ENCODE measurements at places on chromosomes 2 and 18.

GRCh38 chr2:47150175-47150574 is 4.9 kb downstream of the STPG4 start:
- DNase-seq, result no peak

- no peak for DNase-seq
Observed at GRCh38 chr2:233600386-233600785, 17.0 kb upstream of the UGT1A8 start.

DNA sequence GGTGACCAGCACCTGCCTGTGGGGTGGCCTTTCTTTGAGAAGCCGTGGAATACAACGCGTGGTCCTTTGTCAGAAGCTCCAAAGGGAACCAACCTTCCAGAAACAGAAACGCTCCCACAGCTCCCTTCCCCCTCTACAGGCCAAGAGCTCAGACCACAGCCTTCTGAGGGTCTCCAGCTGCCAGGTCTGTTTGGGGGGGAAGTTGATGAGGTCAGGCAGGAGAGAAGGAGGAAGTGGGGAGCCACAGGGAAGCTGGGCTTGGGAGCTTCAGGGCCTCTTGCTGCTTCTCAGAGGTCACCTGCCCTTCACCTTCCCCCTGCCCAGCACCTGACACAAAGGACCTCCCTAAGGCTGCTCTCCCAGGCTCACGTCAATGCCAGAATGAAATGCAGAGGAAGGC is 287.7 kb upstream of the ID2 start:
- DNase-seq, result no peak

GRCh38 chr2:237059155-237059875 is 26.4 kb upstream of the COPS8 start:
- DNase-seq, result no peak

- no peak for DNase-seq
Observed at GRCh38 chr2:183242937-183243336, 118.7 kb downstream of the NUP35 start.

- no peak for DNase-seq
Observed at GRCh38 chr2:56108806-56109205, 75.0 kb upstream of the CCDC85A start.

DNA sequence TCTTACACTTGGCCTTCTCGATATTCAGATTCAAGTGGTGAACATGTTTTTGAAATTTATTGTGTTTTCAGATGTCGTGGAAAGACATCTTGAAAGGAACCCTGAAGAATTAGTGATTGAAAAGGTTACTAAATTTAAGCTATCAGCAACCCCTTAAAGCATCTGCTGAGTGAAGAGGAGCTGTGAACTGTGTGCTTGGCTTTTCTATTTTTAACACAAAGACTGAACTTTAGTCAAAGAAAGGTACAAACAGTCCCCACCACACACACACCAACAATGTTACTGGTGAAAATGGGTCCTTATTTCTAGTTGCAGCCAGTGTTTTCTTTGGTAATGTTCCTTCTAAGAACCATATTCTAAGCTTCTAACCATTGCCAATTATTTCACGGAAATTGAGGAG is 95.1 kb downstream of the CYRIA start:
- DNase-seq, result no peak

DNA sequence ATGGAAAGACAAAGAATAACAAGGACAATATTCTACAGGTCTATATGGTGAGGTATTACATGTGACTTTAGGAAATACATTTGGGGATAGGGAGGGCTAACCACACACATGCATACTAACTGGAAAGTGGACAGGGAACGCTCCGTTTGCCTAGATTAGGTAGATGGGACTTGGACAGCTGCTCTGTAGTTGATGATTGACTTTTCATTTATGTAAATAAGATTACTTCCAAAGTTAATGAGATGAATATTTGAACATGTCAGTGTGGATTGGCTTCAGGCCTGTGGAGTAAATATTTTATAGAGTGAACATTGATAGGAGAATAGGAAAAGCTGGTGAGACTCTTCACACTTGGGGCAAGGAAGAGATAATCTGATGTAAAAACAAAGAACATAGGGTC is 142.0 kb downstream of the NCK2 start:
- DNase-seq, result no peak

DNA sequence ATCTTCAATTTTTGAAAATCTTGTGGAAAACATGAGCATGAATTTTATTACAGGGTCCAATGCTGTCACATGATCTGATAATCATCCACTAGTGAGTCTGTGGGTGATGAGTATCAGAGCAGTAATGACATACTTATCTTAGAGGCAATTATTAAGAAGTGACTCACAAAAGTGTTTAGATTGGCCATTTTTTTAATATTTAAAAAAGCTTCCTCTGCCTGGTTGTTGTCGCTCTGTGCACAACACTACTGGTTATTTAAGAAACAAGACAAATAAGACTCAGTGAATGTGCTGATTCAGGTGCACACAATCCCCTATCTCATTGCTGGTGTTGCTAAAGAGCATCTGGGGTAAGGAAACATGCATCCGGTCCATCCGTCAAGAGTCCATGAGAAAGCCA is 665.8 kb upstream of the ZEB2 start:
- DNase-seq, result no peak

DNA sequence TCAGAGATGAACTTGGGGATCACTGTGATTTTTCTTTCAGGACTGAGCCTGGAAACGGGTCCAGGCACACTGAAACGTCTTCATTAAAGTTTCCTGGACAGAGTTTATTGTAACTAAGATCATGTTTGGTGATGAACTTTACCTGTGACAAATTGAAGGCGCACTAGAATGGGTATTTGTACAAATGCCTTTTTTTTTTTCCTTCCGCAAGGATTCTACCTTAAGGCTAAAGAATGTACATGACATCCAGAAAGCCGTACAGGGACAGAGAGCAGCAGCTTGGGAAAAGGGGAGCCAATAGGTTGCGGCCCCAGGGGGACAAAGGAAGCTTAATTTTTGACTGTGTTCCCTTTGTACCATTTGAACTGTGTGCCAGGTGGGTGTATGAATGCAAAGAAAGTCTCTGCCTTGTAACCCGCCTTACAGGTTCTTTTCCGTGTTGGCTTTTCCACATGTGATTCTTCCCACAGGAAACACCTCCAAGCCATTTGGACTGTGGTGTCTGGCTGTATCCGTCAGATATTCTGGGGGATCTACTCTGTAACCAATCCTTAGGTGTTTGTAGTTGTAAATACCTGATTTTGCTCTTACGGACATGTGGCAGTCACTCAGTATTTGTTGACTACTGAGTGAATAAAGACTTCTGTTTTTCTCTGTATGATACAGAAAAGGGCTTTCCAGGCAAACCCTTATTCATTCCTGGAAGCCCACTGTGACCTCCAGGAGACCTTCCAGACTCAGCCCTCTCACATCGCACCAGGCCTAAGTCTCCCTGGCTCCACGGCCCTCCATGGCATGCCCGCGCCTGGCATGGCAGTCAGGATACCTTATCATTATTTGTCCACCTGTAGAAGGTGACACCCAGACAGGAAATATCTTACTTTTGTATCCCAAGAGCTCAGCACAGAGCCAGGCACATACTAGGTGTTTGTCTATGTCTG is 1.1 kb downstream of the LRRFIP1 start:
- DNase-seq, result peak; percentile 62

GRCh38 chr2:172555272-172555521 is 693 bp upstream of the PDK1 start:
- no peak for DNase-seq

DNA sequence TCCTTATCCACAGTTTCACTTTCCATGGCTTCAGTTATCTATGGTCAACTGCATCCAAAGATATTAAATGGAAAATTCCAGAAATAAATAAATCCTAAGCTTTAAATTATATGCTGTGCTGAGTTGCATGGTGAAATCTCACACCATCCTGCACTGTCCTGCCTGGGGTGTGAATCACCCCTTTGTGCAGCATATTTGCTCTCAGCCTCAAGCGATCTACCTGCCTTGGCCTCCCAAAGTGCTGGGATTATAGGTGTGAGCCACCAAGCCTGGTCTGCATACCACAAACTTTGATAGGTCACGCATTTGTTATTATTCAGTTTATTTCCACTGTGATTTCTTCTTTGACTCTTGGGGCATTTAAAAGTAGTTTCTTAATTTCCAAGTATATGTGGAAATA is 117.2 kb downstream of the SPIRE1 start:
- DNase-seq, result no peak

DNA sequence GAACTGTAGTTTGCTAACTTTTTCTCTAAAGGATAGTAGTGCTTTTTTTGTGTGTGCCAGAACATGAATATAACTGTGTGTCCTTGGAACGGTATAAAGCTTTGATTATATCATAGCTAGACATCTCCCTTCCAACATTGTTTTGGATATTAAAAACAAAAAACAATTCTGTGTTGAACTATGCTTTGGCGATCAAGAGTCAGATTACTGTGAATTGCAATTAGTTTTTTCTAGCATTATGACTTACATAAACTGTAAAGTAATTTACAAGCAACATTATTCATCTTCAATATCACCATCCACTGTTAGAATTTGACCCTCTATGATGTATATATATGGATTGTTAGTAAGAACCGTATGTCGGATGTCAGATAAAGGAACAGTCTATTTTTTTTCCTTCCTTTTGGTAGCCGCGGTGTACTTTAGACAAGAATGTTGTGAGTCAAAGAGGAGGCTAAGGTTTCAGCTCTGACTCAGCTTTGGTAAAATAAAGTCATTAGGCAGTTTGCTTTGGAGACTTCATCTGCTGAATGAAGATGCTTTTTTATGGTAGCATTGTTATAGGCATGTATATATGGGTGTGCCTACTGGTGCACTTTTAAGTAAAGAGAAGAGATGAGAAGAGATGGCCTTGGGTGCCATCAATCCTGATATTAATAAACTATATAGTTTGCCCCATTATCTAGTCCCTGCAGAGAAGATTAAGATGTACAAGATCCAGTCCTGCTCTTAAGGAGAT is 76.4 kb downstream of the LTBP1 start:
- DNase-seq, result no peak

- no peak for DNase-seq
Observed at GRCh38 chr2:152766928-152767327, 48.5 kb downstream of the ARL6IP6 start.

DNA sequence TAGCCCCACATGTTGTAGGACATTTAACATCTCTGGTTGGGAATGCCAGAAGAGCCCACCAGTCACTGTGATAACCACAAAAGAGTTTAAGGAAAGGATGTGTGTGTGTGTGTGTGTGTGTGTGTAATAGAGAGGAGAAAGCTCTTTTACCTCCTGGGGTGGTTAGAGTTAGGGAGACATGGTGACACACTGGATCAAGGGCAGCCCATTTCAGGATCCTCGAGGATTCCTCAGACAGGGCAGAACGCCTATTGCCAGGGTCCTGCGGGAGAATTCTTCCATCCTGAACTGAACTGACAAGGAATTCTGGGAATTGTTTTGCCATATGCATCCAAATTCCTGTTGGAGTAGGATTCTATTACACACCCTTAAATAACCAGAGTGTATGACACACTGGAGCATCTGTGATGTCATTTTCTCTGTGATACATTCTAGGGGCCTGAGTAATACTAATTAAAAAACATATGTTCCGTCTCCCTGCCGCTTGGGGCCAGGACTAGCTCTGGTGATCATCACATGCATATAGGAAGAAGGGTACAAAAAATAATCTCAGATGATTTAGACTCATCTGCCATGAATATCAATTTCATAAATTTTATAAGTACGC is 156.4 kb upstream of the MMADHC start:
- no peak for DNase-seq

GRCh38 chr2:208671284-208671683 is 264.7 kb downstream of the PTH2R start:
- DNase-seq, result no peak

DNA sequence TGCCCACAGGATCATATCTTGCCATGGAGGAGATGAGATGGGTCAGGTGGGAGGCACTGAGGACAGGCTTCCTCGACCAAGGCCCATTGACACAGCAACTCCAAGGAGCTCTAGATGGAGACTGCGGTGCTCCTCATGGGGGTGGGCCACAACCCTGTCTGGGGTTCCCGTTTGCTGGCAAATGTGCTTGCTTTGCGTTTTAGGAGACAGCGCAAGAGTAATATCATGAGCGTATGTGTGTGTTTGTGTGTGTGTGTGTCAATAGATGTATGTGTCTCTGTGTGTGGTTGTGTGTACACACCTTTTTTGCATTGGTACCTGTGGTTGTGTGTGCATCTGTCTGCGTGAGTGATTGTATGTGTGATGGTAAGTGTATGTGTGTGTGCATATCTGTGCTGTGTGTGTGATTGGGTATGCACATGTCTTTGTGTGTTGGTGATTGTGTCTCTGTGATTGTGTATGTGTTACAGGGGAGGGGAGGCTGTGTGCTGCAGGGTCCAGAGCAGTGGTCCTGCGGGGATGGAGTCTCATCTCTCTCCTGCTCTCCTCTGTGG is 4.4 kb downstream of the FBLN7 start:
- DNase-seq, result no peak

- DNase-seq, result no peak
Observed at GRCh38 chr2:179263015-179263414, 1.6 kb downstream of the SESTD1 start.

- no peak for DNase-seq
Observed at GRCh38 chr2:70080610-70081200, 6.6 kb upstream of the PCBP1 start.

- DNase-seq, result no peak
Observed at GRCh38 chr2:27854229-27854862, 35.8 kb downstream of the RBKS start.

- no peak for DNase-seq
Observed at GRCh38 chr18:58859907-58860306, 4.8 kb upstream of the ZNF532 start.

GRCh38 chr2:133642791-133643191 is 74.5 kb upstream of the NCKAP5 start:
- no peak for DNase-seq

- no peak for DNase-seq
Observed at GRCh38 chr18:63098018-63098981, 221.3 kb downstream of the BCL2 start.

DNA sequence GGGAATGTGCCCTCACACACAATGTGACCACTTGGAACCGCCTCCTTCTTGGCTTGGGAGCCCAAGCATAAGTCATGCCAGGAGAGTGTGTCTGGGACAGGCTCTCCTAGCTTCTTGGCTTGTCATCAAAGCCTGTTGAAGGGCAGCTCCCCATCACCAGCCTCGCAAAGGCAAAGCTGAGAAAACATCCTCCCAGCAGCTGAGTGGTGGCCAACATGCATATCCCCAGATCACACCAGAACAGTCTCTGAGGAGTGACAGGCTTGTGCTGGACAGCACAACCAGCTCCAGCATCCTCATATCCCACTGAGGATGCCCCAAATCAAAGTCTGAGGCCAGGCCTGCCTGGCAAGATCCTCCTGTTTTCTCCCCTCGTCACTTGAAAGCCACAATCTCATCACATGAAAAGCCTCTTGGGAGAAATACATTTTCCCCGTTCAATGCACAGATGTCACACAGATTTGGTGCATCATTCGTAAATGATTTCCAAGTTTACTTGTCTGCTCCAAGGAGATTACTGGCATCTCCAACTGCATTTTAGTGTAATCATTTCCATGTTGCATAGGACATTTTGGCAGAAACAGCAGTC is 269.3 kb downstream of the TTC32 start:
- DNase-seq, result no peak
